ENCODE measurements at places on chromosomes 2 and 18.

- no peak for DNase-seq
Measured at GRCh38 chr2:96271995-96272394, 6.0 kb downstream of the CIAO1 start.

- DNase-seq = no peak
Measured at GRCh38 chr2:207974216-207974605, 51.1 kb downstream of the PLEKHM3 start.

DNA sequence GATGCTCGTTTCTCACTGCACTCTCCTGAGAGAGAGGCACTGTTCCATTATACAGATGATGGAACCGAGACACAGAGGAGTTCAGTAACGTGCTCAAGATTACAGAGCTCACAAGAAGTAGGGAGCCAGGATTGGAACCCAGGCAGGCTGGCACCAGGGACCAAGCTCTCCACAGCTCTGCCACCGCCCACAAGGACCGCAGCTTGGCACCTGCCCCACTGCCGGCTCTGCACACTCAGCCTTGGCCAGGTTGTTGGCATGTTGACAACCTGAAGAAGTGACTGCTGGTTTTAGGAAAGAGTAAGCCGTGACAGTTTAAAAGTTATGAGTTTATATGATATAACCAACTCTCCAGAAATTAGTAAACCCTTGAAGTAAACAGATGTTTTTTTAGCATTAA lies 48.0 kb upstream of the ITM2C start:
- DNase-seq = no peak

DNA sequence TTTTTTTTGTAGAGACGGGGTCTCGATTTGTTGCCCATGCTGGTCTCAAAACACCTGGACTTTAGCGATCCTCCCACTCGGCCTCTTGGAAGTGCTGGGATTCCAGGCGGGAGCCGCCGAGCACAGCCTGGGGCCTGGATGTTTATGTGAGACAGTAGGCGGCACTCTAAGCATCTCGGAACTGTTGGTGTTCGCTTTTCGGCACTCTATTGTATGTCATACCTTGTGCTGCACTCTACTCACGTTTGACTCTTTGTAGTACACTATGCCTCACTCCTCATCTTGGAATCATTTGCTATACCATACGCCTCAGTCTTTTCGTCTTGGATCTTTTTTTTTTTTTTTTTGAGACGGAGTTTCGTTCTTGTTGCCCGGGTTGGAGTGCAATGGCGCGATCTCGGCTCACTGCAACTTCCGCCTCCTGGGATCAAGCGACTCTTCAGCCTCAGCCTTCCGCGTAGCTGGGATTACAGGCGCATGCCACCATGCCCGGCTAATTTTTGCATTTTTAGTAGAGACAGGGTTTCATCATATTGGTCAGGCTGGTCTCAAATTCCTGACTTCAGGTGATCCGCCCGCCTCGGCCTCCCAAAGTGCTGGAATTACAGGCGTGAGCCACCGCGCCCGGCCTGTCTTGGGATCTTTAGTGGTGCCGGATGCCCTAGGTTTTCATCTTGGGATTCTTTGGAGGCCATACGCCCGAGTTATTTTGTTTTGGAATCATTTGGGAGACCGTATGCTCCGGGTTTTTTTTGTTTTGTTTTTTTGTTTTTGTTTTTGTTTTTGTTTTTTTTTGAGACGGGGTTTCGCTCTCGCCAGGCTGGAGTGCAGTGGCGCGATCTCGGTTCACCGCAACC lies 24.2 kb upstream of the ZDBF2 start:
- peak; percentile 8 for DNase-seq

DNA sequence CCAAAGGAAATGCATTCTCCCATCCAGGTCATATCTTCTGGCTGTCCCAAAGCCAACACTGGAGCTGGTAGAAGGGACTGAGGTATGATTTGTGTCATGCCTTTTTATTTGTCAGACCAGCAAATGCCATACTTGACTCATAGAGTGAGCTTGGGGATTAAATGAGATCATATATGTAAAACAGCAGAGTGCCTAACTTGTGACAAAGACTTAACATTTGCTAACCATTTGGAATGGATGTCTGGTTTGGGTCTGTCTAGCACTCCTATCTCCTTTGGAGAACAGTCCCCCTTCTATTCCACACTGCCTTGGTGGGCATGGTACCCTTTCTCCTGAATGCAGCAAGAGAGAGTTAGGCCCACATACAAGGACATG lies 128.5 kb upstream of the LGALSL start:
- DNase-seq = no peak

- DNase-seq = peak; percentile 98
Measured at GRCh38 chr2:36478332-36478738, 119.6 kb downstream of the FEZ2 start.

GRCh38 chr2:23100406-23100805 lies 284.6 kb upstream of the KLHL29 start:
- no peak for DNase-seq

GRCh38 chr2:233756429-233757081 lies 3.5 kb upstream of the UGT1A1 start:
- no peak for DNase-seq
